ENCODE measurements at places on chromosomes 5 and 9.

GRCh38 chr5:104998572-104998971 lies 1436.0 kb upstream of the NUDT12 start:
- no peak for DNase-seq

DNA sequence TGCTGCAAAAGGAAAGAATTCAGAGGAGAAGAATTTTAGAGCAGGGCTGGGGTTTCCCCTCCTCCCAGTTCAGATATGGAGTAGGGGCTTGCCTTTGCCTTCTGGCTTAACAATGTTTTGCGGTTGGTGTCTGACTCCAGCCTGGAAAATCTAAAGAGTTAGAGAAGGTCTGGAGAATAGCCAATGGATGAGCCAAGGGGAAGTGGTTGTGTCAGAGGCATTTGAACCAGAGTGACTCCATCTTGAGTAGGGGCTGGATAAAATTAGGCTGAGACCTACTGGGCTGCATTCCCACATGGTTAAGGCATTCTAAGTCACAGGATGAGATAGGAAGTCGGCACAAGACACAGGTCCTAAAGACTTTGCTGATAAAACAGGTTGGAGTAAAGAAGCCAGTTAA lies 133.7 kb downstream of the DIRAS2 start:
- no peak for DNase-seq

DNA sequence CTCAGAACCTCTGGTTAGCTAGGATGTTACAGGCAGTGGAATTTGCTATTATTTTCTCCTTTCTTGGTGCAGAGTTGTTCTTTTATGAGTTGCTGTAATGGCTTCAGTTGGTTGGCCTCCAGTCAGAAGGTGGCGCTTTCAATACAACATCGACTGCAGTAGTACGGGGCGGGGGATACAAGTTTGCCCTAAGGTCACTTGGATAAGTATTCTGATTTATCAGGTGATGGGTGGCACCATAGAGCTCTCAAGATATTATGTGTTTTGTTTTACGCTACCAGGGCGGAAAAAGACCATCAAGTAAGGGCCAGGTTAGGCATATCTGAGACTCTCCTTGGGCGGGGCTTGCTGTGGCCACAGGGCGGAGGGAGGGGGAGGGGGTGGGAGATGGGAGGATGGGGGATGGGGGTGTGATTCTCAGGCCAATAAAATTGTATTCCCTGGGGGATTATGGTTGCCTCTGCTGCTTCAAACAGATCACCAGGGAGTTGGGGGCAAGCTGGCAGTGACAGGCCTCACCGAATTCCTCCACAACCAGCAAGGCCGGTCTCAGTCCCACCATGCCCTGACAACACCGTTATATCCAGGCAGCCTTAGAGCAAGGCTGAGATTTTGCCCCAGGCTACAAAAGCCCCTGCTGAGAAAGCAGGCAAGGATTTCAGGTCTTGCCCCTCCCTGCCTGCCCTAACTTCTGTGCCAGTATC lies 15.9 kb upstream of the RNF38 start:
- DNase-seq: no peak

- DNase-seq: no peak
Measured at GRCh38 chr5:159490507-159490906, 160.2 kb upstream of the IL12B start.

DNA sequence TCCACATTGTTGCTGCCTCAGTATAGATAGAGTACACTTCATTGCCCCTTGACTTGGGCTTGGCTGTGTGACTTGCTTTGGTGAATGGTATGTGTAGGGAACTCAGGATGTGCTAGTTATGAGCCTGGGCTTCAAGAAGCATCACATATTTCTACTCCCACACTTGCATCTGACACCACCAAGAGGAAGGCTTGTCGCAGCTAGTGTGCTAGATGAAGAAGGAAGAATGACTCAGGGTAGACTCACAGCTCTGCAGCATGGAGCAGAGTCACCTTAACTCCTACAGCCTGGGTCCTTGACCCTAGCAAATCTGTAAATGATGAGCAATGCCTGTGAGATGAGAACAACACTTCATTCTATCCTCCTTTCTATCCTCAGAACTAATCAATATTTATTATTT lies 261.8 kb downstream of the ASTN2 start:
- DNase-seq: no peak

- DNase-seq: no peak
Measured at GRCh38 chr9:19127871-19128500, 694 bp upstream of the PLIN2 start.

DNA sequence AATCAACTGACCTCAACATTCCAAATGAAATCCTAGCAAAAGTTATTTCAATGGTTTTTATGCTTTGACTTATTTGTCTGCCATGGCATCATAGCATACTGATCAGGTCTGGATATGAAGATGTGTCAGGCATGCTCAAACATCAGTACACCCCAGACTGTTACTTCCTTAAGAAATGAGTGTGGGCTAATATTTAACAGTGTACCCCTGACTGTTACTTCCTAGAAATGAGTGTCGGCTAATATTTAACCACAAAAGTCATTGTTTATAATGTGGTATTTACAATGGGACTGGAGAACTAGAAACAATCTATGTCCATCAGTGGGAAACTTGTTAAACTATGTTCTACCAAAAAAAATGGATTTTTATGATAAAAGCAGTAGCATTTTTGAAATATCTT lies 38.1 kb upstream of the HNRNPA0 start:
- no peak for DNase-seq

- DNase-seq: no peak
Measured at GRCh38 chr9:134168757-134169550, 4.6 kb upstream of the RNU6ATAC start.

DNA sequence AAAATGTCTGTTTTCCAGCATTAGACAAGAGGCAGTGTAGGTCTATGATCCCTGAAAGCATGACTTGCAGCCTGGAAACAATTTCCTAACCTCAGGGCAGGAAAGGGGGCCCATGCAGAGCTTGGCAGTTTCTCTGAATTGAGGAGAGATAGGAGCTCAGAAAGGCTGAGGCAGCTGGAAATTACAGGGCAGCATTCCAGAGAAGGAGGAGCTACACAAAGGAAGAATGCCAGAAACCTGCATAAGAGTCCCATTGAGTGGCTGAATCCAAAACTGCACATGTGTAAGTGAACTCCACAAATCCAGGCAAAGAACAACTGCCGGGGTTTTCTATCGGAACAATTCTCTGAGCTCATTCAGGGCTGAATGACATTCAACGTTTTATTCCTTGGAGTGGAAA lies 346.8 kb downstream of the PIK3R1 start:
- no peak for DNase-seq

DNA sequence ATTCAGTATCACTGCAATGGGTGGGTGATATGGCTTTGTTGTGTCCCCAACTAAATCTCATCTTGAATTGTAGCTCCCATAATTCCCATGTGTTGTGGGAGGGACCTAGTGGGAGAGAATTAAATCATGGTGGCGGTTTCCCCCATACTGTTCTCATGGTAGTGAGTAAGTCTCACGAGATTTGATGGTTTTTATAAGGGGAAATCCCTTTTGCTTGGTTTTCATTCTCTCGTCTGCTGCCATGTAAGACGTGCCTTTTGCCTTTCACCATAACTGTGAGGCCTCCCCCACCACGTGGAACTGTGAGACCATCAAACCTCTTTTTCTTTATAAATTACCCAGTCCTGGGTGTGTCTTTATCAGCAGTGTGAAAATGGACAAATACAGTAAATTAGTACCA lies 9.5 kb upstream of the NANS start:
- DNase-seq: no peak

- no peak for DNase-seq
Measured at GRCh38 chr9:126397056-126397455, 70.4 kb downstream of the MVB12B start.

GRCh38 chr5:103623425-103623824 lies 60.8 kb upstream of the NUDT12 start:
- DNase-seq: no peak

DNA sequence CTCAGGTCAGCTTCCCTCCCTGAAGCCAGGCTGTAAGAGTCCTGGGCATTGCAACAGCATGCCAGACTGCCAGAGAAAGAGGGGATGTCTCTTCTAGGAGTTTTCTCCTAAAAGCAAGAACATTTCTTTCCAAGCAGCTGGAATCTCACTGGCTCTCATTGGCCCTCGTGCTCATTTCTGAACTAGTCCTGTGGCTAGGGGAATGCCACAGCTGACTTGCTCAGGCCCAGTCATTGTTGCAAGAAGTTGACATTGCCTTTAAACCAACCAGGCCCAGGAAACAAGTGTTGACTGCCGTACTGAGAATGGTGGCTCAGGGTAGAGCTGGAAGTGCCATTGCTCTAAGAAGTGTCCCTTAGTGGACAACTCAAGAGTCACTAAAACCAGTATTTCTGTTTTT lies 15.0 kb upstream of the CEP120 start:
- DNase-seq: no peak

DNA sequence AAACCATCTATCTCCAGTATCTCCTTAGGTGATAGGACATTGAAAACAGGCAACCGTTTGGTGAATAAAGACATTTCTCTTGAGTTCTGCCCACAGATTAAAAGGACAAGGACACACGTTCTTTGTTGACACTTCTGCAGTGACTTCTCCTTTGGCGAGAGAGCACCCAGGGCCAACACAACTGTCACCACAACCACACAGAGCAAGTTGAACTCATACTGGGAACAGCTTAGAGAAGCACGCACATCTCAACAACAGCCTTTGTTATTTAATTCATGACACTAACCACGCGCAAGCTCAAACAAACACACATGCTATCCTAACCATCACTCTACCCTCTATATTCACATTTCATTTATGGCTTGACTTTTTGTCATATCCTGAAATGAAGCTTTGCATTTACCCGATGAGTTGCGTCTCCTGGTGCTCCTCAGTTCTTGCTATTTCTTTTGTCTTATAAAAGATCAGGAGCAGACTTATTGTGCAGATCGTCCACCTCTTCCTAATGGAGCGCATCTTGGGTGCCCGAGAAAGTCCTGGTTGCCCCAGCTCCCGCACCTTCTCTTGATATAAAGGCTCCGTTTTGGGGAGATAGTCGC lies 543 bp downstream of the ST8SIA4 start:
- DNase-seq: peak; percentile 19

DNA sequence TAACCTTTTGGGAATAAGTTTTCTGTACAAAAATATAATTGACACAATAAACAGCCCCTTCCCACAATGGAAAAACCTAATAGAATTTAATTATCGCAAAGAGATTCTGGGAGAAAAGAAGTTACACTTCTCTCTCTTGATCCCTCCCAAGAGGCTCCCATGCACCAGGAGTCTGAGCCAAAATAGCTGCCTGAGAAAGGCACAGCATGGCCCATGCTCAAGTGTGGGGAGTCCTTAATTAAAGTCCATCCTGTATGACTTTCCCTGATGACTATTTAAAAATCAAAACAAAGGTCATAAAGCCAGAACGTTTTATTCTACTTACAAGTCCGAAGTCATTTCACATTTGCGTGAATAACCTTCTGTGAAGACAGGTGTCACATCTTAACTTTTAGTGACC lies 155.1 kb downstream of the SPOCK1 start:
- no peak for DNase-seq

DNA sequence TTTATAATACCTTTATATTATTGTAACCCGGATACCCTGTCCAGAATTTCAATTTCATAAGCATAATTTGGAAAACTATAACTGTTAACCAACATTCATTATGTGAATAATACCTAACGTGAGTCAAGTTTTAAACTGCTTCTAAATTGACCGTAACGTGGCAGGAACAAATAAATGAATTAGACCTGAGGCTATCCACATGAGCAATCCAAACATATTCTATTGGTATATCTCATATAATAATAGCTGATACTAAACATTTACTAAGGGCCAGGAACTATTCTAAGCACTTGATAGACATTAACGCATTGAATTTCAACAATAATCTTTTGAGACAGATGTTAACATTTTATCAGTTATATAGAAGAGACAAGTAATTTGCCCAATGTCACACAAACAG lies 276.4 kb downstream of the MEF2C start:
- DNase-seq: no peak

DNA sequence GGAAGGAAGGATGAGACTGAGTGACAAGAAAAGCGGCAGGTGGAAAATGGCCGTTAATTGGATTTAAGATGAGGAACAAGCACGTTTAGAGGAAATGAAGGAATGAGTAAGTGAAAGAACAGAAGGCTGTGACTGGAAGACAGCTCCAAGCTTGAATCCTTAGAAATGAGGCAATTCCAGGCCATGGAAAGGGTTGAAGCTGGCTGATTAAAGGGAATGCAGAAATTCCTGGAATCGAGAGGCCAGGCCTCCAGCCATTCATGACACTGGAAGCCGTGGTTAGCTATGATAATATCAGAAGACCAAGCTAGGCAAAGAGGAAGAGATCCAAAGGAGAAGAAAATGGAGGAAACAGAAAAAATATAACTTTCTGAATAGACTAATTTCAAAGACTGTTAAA lies 84.2 kb downstream of the ARL15 start:
- DNase-seq: no peak

GRCh38 chr9:137150617-137151457 lies 11.9 kb downstream of the GRIN1 start:
- DNase-seq: no peak

- DNase-seq: no peak
Measured at GRCh38 chr5:58786711-58787303, 203.9 kb downstream of the RAB3C start.

DNA sequence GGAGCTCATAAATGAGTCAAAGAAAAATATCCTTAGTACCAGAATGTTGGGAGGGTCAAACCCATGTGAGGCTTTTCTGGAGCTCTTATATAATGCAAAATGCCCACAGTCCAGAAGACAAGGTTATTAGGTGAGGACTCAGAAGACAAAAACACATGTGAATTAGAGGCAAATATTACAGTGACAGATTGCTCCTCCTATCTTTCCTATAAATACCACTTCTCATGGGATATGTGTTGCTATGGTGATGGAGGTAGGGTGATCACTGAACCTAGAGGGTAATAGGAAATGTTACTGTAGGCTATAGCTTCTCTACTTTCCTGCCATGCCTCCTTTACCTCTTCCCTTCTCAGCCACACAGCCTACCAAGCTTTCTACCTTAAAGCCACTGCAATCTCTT lies 264.6 kb downstream of the SEC61B start:
- DNase-seq: no peak

- DNase-seq: no peak
Measured at GRCh38 chr5:54009828-54010227, 300.5 kb downstream of the ARL15 start.

DNA sequence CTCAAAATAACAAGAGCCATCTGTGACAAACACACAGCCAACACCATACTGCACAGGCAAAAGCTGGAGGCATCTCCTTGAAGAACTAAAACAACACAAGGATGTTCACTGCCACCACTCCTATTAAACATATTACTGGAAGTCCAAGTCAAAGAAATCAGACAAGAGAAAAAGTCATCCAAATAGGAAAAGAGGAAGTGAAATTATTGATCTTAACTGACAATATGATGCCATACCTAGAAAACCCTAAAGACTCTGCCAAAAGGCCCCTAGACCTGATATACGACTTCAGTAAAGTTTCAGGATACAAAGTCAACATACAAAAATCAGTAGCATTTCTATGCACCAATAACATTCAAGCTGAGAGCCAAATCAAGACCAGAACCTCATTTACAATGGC lies 30.0 kb upstream of the MACIR start:
- no peak for DNase-seq

DNA sequence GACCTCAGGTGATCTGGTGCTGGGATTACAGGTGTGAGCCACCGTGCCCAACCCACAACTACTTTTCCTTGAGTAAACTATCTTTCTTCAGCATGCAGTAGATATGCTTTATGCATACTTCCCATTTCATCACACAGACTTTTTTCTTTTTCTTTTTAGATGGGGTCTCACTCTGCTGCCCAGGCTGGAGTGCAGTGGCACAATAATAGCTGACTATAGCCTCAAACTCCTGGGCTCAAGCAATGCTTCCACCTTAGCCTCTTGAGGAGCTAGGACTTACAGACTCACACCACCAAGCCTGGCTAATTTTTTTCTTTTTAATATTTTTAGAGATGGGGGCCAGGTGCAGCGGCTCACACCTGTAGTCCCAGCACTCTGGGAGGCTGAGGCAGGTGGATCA lies 22.8 kb downstream of the PPP6C start:
- no peak for DNase-seq
